ENCODE measurements at places on chromosomes 3 and 15.

- DNase-seq, result no peak
Measured at GRCh38 chr15:32125595-32125994, 95.3 kb downstream of the CHRNA7 start.

- DNase-seq, result no peak
Measured at GRCh38 chr15:58980351-58980939, 7.0 kb upstream of the RNF111 start.

- DNase-seq, result no peak
Measured at GRCh38 chr15:83436513-83437158, 10.5 kb upstream of the SH3GL3 start.

DNA sequence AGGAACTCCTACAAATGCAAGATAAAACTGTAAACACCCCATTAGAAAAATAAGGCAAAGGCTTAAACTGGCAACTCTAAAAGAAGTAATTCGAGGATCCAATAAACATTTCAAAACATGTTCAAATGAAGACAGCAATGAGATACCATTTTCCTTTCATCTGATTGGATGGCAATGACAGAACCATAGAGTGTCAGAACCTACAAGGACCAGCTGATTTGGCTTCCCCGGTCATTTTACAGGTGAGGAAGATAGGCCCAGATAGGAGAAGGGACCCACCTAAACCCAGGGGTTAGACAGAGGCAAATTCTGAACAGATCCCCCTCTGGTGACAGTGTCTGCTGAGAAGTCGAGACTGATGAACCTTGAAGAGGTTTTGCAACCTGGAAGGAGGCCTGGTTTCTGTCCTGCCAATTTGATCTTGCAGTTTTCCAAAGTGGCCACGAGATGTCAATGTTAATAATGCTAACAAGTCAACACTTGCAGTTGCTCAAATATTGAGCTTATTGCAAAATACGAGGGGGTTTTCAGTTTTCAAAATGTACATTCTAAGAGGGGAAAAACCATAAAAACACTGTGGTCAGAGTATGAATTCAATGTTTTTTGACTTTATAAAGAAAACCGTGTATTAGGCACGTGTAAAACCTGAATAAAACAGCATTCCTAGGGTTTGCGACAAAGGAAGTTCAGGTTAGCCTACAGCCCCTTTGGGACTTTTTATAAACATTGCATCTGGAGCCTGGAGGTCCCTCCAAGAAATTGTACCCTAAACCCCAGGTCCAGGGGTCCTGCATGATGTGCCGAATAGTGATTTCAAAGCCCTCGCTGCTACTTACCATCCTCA is 21.5 kb downstream of the CFAP161 start:
- no peak for DNase-seq
